ENCODE measurements at places on chromosomes 16 and 17.
A peak's percentile ranks its signal among the peaks of the same experiment; 100 is the strongest.

GRCh38 chr17:76304226-76305134, 3.6 kb downstream of the QRICH2 start:
- no peak for DNase-seq

- no peak for DNase-seq
These were observed 19.9 kb upstream of the OSGIN1 start for GRCh38 chr16:83932955-83933673.

DNA sequence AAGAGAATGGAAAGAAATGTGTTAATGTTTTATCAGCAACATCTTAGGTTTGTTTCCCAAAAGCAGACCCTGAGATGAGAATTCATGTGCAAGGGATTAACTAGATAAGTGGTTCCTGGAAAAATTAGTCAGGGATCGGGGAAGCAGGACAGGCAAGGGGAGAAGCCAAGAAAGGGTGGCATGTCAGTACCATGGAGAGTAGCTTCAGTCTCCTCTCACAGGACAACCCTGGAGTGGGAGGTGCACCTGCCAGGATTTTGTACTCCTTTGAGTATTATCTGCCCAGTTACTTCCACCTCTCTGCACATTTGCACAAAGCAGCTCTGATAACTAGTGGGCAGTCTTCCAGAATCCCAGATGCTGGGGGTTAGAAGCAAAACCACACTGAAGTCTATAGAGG, 117.0 kb downstream of the RGS9 start:
- DNase-seq, result no peak

DNA sequence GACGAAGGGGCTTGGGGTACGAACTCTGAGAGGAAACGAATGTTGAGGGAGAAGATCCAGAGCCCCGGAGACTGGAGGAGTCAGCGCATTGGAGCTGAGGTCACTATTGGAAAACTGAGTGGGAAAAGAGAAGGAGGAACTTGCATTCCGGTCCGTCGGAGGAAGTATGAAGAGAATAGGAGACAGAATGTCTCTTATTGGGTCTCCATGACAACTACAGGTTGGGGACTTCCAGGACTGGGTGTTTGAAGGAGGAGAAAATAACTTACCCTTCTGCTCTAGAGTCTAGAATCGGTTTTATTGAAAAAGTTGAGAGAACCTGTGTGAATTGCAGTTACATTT, 537 bp downstream of the GOSR1 start:
- DNase-seq, result no peak

- no peak for DNase-seq
These were observed 108.7 kb downstream of the TRIM37 start for GRCh38 chr17:58997756-58998553.

- no peak for DNase-seq
These were observed 165.6 kb downstream of the RAB11FIP4 start for GRCh38 chr17:31556969-31557645.

DNA sequence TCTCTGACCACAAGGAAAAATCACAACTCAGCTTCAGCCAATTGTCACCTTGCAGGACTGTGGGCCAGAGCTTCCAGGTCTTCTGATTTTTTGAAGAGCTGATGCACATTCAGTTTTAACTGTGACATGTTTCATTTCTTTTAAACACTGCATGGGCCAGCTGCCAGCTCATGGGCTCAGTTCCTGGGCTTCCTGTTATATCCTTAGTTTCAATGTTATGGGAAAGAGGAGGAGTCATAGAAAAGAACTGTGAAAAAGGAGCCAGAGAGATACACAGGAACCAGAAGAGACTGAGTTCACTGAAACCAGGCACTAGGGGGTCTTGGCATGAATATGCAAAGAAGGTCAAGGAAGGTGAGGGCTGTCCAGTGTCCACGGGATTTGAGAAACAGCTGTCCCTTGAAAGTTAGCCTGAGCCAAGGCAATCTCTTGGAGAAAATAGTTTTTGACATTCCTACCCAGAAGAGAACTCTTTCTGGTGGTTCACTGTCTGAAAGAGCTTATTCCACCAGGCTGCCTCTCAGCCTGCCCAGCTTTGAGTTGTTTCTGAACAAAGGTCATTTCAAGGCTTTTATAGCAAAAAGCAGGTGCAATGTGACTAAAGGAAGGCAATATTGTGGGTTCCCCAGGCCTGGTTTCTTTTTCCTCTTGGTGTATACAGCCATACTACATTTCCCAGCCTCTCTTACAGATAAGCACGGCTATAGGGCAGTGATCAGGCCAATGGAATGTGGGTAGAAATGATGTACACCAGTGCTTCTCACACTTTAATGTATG, 10.5 kb downstream of the PDILT start:
- peak; percentile 1 for DNase-seq

DNA sequence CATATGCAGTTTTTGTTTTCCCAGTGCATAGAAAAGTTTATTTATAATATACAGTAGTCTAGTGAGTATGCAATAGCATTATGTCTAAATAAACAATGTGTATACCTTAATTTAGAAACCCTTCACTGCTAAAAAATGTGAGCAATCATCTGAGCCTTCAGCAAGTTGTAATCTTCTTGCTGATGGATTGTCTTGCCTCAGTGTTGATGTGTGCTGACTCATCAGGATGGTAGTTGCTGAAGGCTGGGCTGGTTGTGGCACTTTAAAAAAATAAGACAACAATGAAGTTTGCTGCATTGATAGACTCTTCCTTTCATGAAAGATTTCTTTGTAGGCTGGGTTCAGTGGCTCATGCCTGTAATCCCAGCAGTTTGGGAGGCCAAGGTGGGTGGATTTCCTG, 13.9 kb upstream of the CAPNS2 start:
- no peak for DNase-seq

GRCh38 chr16:17177242-17177958, 293.4 kb downstream of the XYLT1 start:
- DNase-seq, result no peak

- DNase-seq, result no peak
These were observed 26.5 kb downstream of the MBTPS1 start for GRCh38 chr16:84090211-84090610.

- peak; percentile 1 for DNase-seq
These were observed 315.1 kb upstream of the EEF2KMT start for GRCh38 chr16:5412731-5413130.

GRCh38 chr16:22712471-22712870, 101.5 kb upstream of the HS3ST2 start:
- DNase-seq, result no peak

GRCh38 chr17:57470906-57471305, 214.6 kb downstream of the MSI2 start:
- no peak for DNase-seq

- peak; percentile 40 for DNase-seq
These were observed at the start of gene CDH11 for GRCh38 chr16:65121870-65122723. TSS of gene CDH11 (minus strand) at chr16:65122063. CDS start at chr16:65004869, 117,194 bp downstream.

DNA sequence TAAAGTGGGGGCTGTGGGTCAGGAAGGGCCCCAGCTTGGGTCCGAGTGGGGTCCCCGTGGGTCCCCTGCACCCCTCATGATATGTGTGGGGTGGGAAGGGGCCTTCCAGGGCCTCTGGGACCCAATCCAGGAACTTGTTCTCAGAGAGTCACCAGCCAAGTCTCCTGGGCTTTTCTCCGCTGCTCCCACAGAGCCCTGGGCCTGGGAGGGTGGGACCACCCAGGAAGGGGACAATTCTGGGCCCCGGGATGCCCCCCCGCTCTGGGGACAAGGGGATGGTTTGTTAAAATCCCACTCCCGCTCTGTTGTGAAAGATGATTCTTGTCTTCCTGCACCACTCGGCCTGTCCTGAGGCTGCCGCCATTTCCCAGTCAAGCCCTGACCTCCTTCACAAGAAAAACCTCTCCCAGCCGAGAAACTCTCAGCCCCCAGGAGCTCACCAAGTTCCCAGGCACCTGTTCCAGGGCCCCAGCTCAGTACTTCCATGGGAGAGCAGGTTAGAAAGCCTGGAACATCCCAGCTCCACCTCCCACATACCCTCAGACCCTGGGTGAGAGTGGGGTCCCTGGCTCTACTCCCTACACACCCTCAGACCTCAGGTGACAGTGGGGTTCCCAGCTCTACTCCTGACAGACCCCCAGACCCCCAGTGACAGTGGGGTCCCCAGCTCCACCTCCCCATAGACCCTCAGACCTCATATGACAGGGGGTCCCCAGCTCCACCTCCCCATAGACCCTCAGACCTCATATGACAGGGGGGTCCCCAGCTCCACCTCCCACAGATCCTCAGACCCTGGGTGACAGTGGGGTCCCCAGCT, 75.1 kb downstream of the METRNL start:
- no peak for DNase-seq

GRCh38 chr16:48852458-48852857, 242.5 kb upstream of the N4BP1 start:
- no peak for DNase-seq

GRCh38 chr16:534135-534534, 6.6 kb downstream of the CAPN15 start:
- DNase-seq, result no peak

- DNase-seq, result no peak
These were observed 4.1 kb downstream of the CISD3 start for GRCh38 chr17:38733982-38734973.

DNA sequence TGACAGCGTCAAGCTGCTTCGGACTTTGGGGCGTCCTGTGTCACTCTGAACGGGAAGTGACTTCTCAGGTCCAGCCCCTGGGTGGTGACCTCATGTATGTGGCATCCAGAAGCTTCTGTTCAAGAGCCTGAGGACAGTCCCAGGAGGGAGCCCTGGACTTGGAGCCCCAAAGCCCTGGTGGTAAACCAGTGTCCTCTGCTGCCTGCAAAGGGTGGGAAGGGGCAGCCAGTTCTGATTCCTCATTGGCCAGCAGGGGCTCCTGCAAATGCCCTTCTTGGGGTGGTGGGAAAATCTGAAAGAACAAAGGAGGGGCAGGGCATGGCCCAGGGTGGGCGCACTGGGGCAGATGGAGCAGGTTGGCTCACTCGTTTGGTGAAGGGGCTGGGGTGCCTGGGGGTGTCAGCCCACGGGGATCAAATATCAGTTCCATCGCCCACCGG, 1.6 kb downstream of the OSGIN1 start:
- no peak for DNase-seq

- DNase-seq, result no peak
These were observed 47.6 kb upstream of the MON1B start for GRCh38 chr16:77143364-77143763.

DNA sequence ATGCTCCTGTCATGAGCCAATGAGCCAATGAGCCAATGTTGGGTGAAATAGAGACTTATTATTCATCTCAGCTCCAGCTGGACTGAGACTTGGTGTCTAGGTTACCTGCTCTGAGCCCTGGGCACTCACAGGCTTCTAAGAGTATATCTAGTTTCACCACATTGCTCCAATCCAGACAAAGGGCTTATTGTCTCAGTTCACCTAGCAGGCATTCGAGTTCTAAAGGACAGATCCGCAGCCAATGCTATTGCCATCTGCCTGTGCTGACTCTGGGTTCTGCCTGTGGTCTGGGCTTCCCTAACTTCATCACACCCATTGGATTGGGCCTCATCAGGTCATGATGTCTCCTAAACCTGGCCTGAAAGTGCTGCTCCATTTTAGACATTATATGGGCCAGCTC, 66.1 kb upstream of the HS3ST4 start:
- no peak for DNase-seq

DNA sequence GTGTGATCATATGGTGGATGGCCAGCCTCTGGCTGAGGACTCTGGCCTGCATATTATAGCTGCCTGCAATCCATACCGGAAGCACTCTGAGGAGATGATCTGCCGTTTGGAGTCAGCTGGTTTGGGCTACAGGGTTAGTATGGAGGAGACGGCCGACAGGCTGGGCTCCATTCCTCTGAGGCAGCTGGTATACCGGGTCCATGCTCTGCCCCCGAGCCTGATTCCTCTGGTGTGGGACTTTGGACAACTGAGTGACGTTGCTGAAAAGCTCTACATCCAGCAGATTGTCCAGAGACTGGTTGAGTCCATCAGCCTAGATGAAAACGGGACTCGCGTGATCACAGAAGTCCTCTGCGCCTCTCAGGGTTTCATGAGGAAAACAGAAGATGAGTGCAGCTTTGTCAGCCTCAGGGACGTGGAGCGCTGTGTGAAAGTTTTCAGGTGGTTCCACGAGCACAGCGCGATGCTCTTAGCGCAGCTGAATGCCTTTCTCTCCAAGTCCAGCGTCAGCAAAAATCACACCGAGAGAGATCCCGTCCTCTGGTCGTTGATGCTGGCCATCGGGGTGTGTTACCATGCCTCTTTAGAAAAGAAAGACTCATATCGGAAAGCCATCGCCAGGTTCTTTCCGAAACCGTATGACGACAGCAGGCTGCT, 69.0 kb upstream of the ENDOV start:
- no peak for DNase-seq

DNA sequence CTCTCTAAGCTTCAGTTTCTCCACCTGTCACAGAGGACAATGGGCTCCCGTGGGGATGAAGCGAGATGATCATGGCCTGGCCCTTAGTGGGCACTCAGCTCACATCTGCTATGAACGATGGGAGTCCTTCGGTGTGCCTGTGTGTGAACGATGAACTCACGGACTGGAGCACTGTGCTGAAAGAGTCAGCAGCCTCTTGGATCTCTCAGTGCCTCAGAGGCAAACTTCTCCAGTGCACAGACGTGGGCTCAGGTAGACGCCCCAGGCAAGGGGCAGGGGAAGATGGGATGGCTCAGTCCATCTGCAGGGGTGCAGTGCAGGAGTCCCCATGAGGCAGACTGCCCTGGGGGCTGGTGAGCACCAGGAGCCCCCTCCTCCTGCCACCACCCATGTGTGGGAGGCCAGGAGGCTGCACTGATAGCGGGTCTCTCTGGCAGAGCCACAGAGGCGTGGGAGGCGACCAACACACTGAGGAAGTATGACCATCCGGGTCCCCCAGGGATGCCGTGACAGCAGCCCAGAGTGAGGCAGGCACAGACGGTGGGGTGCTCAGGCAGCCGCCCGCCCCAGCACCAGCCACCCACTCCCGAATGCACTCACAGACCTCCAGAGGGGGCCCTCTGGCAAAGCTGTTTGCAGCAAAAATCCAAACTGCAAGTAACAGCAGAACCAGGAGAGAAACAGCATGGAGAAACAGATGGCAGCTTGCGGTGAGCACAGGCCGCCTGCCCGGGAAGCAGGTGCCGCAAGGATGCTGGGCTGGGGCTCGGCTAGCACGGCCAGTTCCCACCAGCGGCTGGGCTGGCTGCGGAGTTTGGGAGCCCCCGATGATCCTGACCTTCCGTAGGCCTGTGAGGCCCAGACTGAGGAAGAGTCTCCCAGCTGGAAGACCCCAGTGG, 82.7 kb downstream of the RPH3AL start:
- no peak for DNase-seq

DNA sequence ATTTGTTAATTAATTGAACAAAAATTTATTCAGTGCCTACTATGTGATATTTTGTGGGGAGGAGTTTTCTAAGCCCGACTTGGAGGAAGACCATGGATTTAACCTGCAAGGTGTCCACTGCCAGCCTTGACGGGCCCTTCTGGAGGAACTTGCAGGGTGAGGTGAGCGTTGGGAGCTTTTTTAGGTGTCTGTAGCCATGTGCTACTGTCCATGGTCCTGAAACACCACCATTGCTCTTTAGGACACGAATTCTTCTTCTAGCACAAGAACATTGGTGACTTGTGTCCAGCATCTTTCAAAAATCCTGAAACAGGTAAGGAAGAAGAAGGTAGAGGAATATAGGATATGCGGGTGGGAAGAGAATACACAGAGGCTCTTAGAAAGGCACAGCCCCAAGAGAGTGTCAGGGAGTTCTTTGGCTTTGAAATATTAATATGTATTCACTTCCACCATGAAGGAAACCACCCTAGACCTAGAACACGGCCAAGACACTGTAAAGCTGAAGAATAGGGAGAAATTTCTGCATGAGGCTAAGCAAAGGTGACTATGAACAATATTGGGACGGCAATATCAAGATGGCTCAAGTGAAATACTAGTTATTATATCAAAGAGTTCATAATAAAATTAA, 27.9 kb upstream of the OR4D1 start:
- DNase-seq, result no peak

All from hippocampal formation (tissue), 2 donors.